Osteoblast (primary cell): ENCODE measurements at places on chromosomes 5 and 9. TPM values are rescaled to one million over a fixed set of nuclear protein-coding genes. Genes with fewer than 3 reads are reported as not detected.

Gene PTGES2
- 42.7 and 50.3 TPM in 2 replicates for total RNA-seq

Gene SPAG8
- 0.88 and 2.2 TPM in 2 replicates for total RNA-seq

Gene NFIB
- 21.0 and 26.2 TPM in 2 replicates for total RNA-seq

Gene SHROOM1
- total RNA-seq = 4.7 and 6.2 TPM in 2 replicates

Gene MZB1
- total RNA-seq = 0.29 TPM in 1 of 2 replicates, not detected in the other

Gene HTR4
- not detected in 2 replicates for total RNA-seq

Gene SETD9
- 11.2 and 13.6 TPM in 2 replicates for total RNA-seq

Gene LEAP2
- under 0.01 and 0.29 TPM in 2 replicates for total RNA-seq

Gene PCDHGB1
- 3.3 and 5.0 TPM in 2 replicates for total RNA-seq

Gene OR1J4
- not detected in 2 replicates for total RNA-seq

Gene MAP1B
- total RNA-seq = 123 and 164 TPM in 2 replicates

Gene SLC6A3
- not detected in 2 replicates for total RNA-seq

Gene ARL14EPL
- not detected in 2 replicates for total RNA-seq

Gene UGT3A1
- not detected in 2 replicates for total RNA-seq

Gene ANKRD20A1
- total RNA-seq = not detected in 2 replicates

Gene ZNG1E
- total RNA-seq = 33.3 and 34.7 TPM in 2 replicates

Gene OTULINL
- under 0.01 and 0.36 TPM in 2 replicates for total RNA-seq

Gene SVEP1
- total RNA-seq = 37.6 and 43.0 TPM in 2 replicates

Gene CCDC183
- under 0.01 TPM in 1 of 2 replicates, not detected in the other for total RNA-seq

Gene SPINK6
- total RNA-seq = not detected in 2 replicates

Gene C1QTNF2
- under 0.01 TPM in 1 of 2 replicates, not detected in the other for total RNA-seq

Gene SLC25A2
- 0.36 and 0.59 TPM in 2 replicates for total RNA-seq

Gene TLX3
- not detected in 2 replicates for total RNA-seq

Gene DAP
- 31.1 and 36.2 TPM in 2 replicates for total RNA-seq

Gene RASGEF1C
- under 0.01 TPM in 1 of 2 replicates, not detected in the other for total RNA-seq

Gene PCDHGA2
- total RNA-seq = 2.7 and 2.9 TPM in 2 replicates

Gene SPATA31C1
- not detected in 2 replicates for total RNA-seq

Gene NDST1
- total RNA-seq = 89.9 and 104 TPM in 2 replicates

Gene SLC9A3
- 1.2 and 1.4 TPM in 2 replicates for total RNA-seq

Gene ADAMTS12
- total RNA-seq = 6.9 and 8.3 TPM in 2 replicates
